ENCODE measurements at places on chromosomes 3 and 15.

DNA sequence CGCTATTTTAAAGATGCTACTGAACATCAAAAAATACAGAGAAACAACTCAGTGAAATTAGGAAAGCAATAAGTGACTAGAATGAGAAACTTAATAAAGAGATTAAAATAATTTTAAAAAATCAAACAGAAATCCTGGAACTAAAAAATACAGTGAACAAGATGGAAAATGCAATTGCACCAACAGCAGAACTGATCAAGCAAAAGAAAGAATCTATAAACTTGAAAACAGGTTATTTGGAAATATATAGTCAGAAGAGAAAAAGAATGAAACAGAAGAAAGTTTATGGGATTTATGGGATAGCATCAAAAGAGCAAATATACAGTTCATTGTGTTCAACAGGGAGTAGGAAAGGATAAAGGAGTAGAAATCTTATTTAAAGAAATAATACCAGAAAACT lies 53.3 kb downstream of the MEX3B start:
- no peak for DNase-seq

DNA sequence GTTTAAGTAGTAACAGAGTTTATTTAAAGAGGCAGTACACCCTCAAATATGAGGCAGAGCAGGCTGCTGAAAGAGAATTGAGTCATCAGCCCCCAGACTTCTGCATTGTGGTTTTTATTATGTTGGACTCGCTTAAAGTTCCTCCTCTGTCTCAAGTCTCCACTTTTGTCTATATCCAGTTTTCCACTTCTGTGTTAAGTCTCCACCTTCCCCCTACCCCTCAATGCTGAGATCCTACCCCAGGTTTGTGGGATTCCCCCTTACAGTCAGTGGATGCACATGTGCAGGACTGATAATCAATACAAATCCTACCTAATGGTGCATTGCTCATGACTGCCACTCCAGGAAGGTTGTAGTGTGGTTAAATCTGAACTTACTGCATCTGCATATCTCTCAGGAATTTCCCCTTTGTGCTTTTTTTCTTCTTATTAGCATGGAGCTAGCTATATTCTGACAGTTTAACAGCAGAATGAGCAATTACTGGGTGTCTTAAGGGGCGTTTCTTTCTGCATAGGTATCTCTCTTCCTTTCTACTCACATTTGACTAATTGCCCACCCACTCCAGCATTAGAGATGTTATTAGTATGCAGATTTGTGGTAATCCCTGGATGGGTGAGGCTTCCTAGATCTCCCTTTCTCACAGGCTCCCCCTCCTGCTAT lies 11.9 kb upstream of the CD200R1L start:
- no peak for DNase-seq

- no peak for DNase-seq
These were observed 488.5 kb upstream of the MDFIC2 start for GRCh38 chr3:70800951-70801350.

GRCh38 chr15:69317392-69317841 lies 18.7 kb downstream of the PAQR5 start:
- no peak for DNase-seq

DNA sequence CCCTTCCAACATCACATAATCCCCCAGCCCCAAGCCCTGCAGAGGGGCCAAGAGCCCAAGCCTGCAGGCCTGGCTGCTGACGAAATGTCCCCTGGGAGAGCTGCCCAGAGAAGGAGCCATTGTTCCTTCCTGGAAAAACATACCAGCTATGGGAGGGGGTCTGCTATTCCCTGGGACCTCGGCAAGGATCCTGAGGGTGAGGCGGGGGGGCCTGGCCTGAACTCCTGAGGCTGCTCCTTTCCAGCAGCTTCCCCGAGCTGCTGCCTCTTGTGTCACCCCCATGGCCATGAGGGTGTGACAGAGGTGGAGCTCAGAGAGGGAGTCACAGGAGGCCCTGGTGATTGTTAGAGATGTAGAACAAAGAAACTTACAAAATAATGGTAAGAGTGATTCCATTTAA lies 12.9 kb downstream of the LOXL1 start:
- DNase-seq, result no peak

- no peak for DNase-seq
These were observed 28.6 kb upstream of the SPATA12 start for GRCh38 chr3:57031631-57032541.

GRCh38 chr3:48112813-48113212 lies 75.4 kb downstream of the CDC25A start:
- DNase-seq, result no peak

- no peak for DNase-seq
These were observed 136.8 kb upstream of the ANKRD28 start for GRCh38 chr3:15934389-15935195.

DNA sequence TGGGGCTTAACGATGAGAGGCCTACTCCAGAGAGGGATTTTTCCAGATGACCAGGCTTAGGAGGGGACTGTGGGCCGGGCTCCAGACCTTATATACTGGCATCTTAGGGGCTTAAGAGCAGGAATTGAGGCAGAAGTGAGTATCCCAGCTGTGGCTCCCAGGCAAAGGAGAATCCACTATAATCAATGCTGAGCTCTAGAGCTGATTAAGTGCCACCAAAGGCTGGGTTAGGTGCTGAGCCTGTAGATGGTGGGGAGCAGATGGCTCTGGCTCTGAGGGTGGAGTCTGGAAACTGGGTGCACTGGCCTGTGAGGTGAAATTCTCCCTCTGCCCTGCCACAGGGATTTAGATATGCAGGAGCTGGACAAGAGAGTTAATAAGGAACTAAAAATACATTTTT lies 23.2 kb downstream of the IRAK2 start:
- no peak for DNase-seq

DNA sequence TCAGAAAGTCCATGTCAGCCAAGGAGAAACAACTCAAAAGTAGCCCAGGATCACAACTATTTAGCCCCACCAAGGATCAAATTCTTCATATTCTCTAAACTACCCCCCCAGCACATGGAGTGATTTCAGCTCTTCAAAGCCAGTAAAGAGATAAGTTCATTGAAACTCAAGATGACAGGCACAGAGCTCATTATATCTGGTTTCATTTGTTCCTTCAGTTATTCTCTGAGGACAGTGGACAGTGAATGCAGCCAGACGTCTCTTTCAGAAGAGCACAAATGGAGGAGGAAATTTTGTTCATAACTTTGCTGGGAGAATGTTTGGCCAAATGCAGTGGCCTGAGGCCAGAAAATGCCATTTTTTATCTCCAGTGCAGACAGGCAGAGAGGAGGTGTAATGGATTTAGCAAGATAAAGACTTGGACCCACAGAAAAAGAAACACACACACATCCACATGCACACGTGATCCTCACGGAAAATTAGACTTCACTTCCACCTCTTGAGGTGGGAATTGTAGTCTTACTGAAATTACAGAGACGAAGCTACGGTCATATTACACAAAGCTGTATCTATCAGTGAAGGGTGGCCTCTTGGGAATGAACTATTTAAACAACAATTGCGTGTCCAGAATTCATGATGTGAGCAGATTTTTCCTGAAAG lies 64.6 kb downstream of the HES1 start:
- DNase-seq, result no peak

GRCh38 chr3:67653425-67654098 lies 850 bp downstream of the SUCLG2 start:
- DNase-seq, result no peak

DNA sequence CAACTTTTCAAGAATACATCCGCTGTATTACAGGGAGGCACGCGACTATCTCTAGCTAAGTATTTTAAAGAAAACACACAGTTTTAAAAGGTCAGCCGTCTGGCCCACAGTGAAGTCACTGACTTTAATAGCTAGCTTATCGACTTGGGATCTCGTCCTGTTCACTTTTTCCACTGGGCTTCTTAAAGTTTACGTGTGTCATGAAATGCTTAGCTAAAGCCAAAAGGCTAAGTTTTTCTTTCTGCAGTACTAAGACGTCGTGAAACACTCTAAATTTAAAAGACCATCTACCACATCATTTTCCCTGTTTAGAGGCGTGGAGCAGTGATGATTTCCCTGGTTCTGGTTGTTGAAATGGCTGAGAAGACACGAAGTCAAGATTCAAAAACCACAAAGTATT lies 27.1 kb downstream of the LRIG1 start:
- DNase-seq, result no peak

GRCh38 chr3:128573707-128574162 lies 76.9 kb downstream of the RPN1 start:
- DNase-seq, result no peak

GRCh38 chr15:50933341-50933740 lies 24.9 kb downstream of the AP4E1 start:
- no peak for DNase-seq
